ENCODE measurements at places on chromosomes 5 and 9. TPM values are rescaled to one million over a fixed set of nuclear protein-coding genes. Genes with fewer than 3 reads are reported as not detected.
A peak's percentile ranks its signal among the peaks of the same experiment; 100 is the strongest.

Gene GHR
- total RNA-seq: 145 TPM

Gene SAXO1
- not detected for total RNA-seq

Gene GPR151
- not detected for total RNA-seq

Gene MAMDC4
- total RNA-seq: 1.6 TPM

Gene SLC36A2
- total RNA-seq: not detected

Gene PNPLA7
- total RNA-seq: 32.1 TPM

- DNase-seq: no peak
Observed at GRCh38 chr5:139797856-139798510, 2.4 kb downstream of the PSD2 start.

DNA sequence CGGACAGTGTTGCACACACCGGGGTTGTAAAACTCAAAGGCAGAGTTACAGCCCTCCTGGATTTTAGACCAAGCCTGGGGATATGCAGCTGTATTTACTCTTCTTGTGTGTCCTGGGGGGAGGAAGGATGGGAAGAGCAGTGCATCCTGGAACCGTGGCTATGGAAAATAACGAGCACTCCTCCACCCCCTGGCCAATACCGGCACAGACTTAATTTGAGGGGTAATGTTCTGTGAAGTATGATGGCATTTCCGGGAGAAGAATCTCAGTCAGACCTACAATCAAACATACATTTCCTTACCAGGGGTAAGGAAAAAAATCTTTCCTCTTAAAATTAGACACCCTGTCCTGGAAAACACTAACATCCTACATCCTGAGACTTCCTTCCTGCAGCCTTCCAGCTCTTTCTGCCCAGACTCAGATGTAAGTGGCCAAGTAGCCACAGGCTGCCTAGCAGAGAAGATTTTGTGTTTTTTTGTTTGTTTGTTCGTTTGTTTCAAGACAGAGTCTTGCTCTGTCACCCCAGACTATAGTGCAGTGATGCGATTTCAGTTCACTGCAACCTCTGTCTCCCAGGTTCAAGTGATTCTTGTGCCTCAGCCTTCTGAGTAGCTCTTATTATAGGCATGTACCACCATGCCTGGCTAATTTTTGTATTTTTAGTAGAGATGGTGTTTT lies 11.0 kb upstream of the ERMP1 start:
- no peak for DNase-seq

DNA sequence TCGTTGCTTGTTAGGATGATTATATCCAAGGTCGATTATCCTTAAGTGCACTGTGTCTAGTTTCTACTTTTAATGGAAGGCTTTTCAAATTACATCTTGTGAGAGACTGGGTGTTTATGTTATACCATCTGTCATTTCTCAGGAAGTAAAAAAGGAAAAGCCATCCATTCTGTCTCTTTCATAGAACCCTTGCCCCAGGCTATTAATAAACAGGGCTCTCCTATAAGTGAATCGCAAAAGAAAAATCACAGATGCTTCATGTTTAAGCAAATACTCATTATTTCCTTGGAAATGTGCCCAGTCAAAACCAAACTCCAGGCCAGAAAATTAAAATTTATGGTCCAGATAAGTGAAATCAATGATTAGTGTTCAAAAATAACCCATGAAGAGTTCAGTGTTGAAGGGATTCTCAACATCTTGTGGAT lies 58.1 kb downstream of the STARD4 start:
- no peak for DNase-seq

- no peak for DNase-seq
Observed at GRCh38 chr5:45454114-45454513, 242.1 kb downstream of the HCN1 start.

- DNase-seq: no peak
Observed at GRCh38 chr5:69048230-69048629, 45.6 kb upstream of the SLC30A5 start.

GRCh38 chr5:151679421-151680155 lies 7.1 kb downstream of the SPARC start:
- DNase-seq: no peak

DNA sequence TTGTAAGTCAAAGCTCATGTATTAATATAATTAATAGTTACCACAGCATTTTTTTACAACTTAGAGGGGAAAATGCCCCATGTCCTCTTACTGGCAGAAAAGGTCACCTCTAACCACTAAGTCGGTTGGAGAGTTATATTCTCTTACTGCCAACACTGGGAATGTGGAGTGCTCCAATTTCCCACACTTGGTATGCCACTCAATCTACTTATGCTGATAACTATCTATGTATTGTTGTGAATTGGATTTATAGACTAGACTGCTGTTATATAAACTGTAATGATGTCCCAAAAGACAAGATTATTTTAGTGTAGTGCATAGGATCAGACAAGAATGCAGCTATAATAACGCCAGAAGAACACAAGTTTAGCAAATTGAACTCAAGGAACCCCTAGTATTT lies 2385.2 kb upstream of the C9orf72 start:
- DNase-seq: no peak

DNA sequence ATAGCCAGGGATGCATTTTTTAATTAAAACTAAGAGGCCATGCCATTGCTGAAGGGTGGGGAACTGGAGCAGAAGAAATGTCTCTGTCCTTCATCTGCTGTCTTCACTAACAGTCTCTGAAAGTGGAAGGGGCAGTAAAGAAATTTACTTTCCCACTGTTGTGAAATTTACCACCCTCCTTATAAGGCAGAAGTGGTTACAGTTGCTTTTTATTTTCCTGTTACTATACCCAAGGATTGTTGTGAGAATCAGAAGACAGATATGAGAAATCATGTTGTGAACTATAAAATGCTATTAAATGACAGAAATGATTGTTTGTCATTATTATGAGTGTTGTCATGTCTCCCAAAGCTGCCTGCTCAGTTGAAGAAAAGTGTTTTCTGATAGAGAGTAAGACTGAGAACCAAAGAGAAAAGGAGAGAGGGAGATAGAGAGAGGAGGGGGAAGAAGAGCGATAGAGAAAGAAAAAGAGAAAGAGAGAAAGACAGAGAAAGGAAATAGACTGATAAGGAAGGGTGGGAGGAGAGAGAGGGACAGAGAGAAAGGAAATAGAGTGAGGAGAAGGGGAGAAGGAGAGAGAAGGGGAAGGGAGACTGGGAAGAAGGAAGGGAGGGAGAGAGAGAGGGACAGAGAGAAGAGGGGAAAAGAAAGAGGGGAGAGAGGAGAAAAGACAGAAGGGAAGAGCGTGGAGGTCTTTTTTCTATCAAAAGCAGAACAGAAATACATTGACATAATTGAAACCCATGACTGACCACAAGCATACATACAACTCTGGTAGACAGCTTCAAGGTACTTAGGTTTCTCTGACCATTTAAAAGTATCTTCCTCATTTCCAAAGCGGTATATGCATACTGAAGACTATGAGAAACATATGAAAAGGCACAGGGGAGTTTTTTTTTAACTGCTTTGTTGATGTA lies 22.5 kb downstream of the SEC61B start:
- DNase-seq: no peak

DNA sequence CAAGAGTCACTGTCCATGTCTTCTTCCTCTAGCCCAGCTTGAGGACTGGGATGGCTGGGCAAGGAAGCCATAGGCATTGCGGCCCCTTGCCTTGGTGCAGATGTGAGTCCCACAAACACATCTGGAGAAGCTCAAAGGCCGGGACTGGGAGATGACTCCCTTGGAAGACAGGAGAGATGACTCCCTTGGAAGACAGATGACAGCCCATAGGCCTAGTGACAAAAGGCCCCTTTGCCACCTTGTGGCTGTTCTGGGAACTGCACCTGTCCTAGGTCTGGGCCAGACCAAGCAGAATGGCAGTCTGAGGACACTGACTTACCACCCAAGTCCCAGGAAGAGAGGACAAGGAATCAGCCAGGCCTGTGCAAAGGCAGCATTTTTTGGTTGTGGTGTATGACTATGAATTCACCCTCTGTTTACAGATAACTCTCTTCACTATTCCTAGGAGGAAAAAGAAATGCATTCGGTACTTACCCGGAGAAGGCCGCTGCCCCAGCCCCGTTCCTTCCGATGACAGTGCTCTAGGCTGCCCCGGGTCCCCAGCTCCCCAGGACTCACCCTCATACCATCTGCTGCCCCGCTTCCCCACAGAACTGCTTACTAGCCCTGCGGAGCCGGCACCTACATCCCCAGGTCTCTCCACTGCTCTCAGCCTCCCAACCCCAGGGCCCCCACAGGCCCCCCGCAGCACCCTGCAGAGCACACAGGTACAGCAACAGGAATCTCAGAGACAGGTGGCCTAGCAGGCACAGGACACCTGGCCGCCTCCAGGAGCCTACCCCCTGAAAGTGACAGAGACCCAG lies 30.8 kb downstream of the SKP1 start:
- DNase-seq: peak; percentile 91

GRCh38 chr5:44665101-44665701 lies 143.5 kb upstream of the MRPS30 start:
- peak; percentile 81 for DNase-seq

DNA sequence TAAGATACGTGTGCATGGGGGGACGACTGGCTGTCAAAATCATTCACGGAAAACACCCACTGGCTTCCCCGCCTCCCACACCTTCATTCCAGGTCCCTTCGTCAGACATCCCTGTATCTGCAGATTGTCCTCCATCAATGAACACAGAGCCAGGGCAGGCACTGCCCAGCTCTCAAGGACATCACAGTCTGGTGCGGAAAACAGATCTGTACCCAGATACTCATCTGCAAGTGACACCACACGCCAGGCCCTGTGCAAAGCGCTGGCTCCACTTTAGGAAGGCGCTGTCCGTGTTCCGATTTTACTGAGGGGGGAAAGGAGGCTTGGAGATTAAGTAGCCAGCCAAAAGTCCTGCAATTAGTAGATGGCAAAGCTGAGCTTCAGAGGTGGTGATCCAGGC lies 72.3 kb downstream of the OLFM1 start:
- DNase-seq: no peak

GRCh38 chr9:101495810-101496209 lies 37.8 kb upstream of the RNF20 start:
- DNase-seq: no peak

- no peak for DNase-seq
Observed at GRCh38 chr9:119257592-119257991, 111.6 kb downstream of the BRINP1 start.

DNA sequence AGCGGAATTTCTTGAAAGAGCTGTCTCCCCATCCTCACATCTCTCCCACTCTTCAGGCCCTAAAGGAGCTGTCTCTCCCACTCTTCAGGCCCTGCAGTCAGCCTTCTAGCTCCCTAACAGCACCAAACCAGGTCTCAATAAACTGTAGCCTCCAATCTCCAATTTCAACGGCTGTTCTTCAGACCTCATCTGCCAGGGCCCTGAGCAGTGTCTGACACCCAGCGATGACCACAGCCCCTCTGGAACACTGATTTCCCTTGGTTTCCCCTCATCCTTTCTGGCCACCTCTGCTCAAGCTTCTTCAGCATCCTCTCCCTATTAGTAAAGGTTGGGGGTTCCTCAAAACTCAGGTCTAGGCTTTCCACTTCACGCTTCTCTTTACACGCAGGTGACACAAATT lies 1.6 kb upstream of the P4HA2 start:
- peak; percentile 43 for DNase-seq

Data from mesenteric fat pad (tissue), 1 donor.